ENCODE measurements at places on chromosomes 2 and 18.

- DNase-seq = no peak
These were observed 194.9 kb upstream of the TNP1 start for GRCh38 chr2:217054791-217055190.

- no peak for DNase-seq
These were observed 210.0 kb upstream of the SIX3 start for GRCh38 chr2:44731505-44731904.

- no peak for DNase-seq
These were observed 384.0 kb upstream of the TMEFF2 start for GRCh38 chr2:192578780-192579179.

DNA sequence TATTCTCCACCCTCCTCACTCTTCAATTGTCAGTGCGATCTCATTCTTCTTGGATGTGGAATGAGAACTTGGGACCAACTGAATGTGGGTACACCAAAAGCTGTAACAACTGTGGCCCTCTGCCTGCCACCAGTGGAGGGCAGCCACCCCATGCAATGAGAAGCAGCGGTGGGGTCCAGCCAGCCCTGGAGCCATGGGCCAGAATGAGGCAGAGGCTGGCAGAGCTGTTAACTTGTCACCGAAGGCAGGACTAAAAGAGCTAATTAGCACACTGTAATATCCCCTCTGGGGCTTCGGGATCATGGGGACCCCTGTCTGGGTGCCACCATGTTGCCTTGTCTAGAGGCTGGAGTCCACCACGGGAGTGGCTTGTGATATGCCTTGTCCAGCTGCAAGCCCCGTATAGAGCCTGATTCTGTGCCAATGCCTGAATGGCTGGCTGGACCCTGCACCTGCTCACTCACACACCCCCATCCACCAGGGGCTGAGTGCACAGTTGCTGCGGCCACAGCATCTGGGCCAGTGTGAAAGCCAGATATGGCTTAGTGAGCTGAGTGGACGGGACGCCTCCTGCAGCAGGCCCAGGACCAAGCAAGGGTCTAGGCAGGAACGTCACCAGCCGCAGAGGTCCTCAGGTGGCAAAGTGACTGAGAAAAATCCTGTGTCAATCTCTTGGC lies 680.5 kb downstream of the DSC3 start:
- DNase-seq = no peak

DNA sequence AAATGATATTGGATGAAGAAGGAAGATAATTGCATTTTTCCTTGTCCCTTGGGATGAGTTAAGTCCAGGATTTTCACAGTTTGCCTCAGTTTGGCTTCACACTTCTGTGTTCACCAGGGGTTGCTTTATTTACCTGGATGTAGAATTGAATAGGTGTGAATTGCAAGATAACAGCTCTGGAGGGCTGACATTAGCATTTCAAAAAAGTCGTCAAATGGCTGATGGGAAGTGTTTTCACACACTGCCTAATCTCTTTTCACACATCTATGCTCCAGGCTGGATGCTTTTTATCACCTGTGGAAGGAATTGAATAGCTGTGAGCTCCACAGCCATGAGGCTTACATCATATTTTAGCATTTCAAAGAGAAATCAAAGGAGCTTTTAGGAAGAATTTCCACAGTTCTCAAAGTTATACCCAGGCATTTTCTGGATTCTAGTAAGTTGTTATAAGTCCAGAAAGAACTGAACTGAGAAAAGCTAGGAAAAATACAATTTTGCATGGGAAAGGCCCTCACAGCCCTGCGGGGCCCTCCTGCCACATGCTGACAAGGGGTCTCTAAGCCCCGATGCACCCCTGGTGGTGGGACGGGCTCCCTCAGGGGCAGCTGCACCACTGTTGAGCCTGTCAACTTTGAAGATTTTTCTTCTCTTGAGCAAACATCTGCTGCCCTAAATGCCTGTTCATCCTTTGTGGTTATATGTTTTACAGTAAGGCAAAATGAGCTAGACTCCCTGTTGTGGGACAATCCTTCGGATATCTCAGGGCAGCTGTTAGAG lies 43.9 kb downstream of the TEX51 start:
- no peak for DNase-seq

DNA sequence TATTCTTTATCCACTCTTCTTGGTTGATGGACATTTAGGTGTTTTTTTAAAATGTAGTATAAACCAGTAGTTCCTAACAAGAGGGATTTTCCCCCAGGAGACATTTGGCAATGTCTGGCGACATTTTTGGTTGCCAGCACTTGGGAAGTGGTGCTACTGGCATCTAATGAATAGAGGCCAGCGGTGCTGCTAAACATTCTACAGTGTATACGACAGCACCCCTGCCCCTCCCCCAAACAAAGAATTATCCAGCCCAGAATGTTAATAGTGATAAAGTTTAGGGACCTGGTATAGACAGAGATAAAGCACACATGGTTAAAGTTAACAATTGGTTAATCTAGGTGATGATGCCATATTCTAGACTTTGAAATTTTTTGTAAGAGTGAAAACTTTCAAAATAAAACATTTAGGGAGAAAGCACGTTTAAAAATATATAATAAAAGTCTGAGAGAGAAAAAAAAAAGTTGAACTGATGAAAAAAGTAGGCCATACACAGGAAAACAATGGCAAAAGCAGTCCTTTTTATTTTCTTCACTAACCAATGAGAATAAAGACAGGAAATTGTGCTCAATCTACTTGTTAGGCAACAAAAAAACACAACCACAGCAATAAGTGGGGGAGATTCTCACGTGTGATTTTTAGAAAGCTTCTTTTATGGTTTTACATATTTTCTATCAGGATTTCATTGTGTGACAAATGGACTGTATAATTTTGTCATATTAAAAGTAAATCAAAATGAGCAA lies 14.8 kb downstream of the FBXO48 start:
- no peak for DNase-seq

DNA sequence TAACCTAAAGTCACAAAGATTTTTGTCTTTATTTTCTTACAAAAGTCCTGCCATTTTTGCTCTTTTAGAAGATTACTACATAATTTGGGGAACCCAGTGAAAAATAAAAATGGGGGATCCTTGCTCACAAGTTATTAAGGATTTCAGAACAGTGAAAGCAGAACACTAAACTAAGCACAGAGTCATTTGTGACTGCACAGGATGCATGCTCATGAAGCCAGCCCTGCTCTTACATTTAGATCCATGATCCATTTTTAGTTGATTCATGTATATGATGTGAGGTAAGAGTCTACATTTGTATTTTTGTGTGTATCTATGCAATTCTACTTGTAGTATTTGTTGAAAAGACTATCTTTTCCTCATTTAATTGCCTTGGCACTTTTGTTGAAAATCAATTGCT lies 21.8 kb downstream of the SP140L start:
- DNase-seq = no peak

- DNase-seq = no peak
These were observed 510.6 kb downstream of the ERBB4 start for GRCh38 chr2:212027681-212028628.

- DNase-seq = no peak
These were observed 37.8 kb downstream of the ATP6V1C2 start for GRCh38 chr2:10759151-10759714.

DNA sequence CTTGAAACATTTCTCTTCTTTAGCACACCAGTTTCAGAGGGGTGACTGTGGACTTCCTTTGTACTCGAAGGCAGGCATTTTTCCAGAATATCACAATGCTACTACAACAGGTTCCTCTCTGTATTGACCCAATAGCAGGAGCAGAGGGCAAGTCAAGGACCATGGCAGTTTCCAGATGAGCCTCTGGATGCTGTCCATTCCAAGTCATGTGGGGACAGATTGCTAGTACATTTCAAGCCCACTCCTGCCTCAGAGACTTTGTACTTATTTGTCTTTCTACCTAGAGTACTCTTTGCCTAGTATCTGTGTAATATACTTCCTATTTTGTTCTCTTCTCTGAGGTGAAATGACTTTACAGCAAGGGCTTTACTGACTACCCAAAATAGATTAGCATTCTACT lies 373.9 kb downstream of the PIK3C3 start:
- DNase-seq = no peak

DNA sequence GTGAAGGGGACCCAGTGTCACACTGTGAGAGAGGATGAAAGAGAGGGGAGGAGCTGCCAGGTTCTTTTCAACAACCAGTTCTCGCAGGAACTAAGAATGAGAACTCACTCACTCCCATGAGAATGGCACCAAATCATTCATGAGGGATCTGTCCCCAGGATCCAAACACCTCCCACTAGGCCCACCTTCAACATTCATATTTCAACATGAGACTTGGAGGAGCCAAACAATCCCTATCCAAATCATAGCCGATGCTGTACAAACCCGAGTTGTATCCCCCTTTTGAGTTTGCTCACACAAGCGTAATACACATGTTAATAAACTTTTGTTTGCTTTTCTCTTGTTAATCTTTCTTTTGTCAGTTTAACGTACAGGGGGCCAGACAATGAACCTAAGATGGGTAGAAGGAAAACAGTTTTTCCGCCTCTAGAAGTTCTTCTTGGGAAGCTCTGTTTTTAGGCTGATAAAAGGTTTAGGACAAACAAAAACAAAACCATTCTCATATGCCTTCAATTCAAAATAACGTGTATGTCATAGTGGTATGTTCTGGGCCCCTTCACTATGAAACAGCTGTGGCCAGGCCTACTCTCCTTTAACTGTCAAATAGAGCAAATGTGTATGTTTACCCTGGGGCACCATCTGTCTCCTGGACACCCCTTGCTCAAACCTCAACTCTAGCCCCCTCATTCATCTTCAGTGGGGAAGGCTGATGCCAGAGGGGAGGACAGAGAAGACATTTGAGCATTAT lies 9.1 kb upstream of the TMEM37 start:
- DNase-seq = no peak

DNA sequence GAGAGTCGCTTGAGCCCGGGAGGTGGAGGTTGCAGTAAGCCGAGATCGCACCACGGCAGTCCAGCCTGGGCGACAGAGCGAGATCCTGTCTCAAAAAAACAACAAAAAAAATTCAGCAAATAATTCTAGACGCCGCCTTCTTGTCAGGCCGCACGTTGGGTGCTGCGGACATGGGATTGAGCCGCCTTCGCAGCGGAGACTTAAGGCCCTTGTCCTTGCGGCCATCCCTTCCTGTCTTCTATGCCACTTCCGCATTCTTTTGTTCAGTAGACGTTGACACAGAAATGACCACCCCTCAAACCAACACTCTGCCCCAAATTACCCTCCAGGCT lies 15.8 kb downstream of the PTPN18 start:
- no peak for DNase-seq

DNA sequence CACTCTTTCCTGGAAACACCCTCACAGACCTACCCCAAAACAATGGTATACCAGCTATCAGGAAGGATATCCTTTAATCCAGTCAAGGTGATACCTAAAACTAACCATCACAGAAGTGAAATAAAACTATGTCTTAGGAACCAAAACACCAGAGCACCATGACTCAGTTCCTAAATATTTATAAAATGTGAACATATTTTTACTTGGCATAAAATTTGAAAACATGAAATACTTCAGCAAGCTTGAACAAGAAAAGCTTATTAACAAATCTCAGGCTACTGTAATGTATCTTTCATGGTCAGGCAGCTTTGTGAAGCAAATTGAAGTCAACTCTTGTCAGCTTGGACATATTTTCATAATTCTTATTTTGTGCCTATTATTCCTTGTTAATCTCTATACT lies 440.8 kb upstream of the CDH20 start:
- no peak for DNase-seq

DNA sequence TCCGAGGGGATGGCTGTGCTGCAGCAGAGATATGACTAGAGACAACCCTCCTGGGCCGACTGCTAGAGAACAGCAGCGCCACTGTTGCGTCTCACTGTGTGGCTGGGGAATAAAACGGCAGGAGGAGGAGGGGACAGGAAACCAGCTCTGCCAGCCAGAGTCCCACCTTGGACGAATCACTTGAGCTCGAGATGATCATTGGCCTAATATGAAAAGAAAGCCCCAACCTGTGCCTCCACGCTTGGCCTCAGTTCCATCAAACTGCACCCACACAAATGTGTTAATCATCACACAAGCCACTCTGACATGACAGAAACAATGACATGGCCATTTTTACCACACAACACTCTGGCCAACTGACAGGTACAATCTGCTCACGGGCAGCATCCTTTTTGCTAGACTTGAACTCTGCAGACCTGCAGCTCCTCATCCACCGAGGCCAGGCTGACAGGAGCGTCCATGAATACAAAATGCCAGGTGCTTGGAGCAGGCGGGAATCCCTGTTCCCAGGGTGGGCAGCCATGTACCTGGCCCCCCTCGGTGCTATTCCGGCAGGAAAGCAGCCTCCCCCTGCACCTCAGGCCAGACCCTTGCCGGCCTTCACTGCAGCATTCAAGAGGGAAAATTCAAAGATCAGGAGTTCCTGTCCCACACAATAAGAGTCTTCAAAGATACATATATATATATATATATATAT lies 52.3 kb downstream of the PARD6G start:
- DNase-seq = no peak
